ENCODE measurements at places on chromosomes 3 and 15.
A peak's percentile ranks its signal among the peaks of the same experiment; 100 is the strongest.

DNA sequence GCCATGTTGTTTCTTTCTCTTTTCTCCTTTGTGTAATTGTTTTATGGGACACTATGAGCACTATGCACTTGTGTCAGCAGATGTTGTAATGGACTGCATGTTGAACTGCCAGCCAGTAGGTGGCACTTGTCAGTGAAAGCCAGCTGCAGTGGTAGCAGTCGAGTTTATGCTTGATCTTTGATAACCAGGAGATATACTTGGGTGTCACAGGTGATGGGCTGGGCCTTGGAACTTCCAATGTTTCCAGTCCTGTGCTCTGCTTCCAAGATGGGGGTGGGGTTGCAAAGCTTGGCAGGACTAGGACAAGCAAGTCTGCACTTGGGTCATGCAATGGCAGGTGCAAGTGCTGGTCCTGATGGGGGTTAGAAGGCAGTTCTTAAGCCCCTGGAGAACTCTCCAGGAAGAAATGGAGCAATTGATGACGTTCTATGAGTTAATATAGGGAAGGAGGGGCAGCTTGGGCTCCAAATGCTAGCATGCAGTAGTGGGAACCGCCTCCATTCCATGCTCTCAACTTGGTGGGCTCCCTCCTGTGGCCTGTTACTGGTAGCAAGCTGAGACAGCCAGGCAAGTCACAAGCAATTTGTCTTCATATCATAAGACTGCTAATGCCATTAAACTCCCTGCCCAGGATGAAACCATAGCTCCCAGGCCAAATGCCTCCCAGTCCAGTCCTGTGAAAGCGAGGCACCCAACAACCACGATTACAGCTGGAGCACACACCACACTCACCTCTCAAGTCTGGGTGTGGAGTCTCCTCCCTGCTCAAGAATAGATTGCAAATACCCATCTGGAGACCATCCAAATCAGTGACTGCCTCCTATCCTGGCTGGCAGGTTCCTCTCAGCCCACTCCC lies 287.2 kb downstream of the CGGBP1 start:
- DNase-seq, result peak; percentile 39

DNA sequence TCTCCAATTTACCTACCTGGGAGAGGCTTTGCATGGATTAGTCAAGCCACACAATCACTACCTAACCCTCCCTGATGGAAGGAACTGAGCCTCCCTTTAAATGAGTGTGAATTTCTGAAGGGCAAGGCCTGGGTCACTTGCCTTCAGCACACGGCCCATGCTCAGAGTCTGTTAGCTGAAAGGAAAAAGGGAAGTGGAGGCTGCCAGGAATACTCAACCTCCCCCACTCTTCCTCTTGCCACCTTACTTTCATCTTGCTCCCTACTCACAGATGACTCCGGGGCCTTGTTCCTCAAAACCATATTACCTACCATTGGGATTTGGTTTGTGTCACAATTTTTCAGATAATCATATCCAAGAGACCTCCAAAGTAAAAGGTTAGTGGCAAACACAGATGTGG lies 220.0 kb downstream of the ABHD5 start:
- DNase-seq, result no peak

GRCh38 chr3:72414481-72415016 lies 433.7 kb downstream of the SHQ1 start:
- no peak for DNase-seq

DNA sequence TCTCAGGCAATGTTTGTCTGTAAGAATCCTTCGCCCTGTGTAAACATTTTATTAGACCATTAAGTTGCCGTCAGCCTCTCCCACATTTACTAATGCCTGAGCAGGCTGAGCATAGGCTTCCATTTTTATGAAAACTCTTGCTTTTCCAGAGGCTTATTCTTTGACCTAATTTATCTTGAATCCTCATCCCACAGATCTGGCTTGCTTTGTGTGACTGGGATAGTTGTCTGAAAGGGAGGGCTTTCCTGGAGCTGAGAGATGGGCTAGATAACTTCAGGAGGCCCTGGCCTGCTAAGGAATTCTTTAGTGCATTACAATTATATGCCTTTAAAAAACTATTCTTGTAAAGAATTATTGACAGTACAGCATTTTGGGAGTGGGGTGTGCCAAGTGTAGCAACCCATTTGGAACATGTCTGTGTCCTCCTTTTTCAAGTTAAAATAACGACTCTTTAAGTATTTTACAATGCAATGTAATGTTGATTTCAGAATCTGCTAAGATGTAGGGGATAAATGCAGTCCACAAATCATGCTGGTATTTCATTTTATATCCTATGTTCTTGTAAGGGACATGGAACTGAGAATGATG lies 52.4 kb downstream of the EEFSEC start:
- no peak for DNase-seq

DNA sequence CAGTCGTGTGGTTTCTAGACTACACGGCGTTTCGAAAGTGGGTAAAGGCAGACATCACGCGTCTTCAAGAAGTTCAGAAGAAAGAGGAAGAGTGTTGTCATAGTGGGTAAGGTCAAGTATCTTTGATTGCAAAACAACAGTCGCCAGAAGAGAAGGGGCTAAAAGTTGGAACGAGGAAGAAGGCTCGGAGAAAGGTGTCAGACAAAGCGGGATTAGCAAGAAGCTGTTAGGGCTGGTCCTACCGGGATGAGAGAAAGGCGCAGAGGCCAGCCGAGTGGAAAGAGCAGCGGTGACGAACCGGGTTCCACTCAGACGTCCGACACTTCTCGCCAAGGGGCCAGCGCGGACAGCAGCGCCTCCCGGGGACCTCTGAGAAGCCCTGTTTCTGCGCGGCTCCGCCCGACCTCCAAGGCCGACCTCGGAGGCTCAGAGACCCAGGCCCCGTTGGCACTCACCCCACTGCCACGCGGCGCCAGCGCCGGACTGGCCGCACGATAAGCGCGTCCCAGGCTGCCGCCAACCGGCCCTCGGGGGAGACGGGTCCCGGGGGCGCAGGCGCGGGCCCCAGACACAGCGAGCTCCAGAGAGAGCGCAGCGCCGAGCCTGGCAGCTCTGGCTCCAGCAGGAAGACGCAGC lies 436 bp downstream of the ADPGK start:
- no peak for DNase-seq

- no peak for DNase-seq
Observed at GRCh38 chr3:179000144-179000543, 71.5 kb downstream of the ZMAT3 start.

DNA sequence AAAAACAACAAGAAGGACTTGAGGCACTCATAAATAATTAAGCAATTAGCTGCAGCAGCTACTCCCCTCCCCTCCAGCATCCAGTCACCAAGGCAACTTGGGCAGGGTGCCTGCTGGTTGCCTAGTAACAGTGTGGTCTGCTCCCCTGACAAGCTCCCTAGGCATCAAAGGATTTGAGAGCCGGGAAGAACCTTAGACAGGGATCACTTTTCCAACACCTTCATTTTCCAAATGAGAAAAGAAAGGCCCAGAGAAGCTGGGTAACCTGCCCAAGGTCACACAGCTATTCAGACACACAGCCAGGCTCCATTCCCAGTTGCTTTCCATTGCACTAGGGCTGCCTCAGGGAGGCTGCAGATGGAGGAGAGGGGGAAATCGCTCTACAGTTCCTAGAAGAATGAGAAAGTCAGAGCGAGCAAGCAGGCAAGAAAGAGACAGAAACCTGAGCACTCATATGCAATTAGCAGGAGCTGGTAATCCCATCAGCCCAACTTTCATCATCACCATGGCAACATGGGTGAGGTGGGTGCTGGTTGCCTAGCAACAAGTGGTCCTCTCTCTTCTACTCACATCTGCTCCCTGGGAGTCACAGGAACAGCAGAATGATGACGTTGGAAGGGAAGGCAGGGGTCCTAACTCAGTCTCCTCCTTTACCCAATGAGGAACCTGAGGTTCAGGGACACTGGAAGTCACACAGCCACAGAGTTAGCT lies 3.6 kb upstream of the EIF4E3 start:
- DNase-seq, result no peak

DNA sequence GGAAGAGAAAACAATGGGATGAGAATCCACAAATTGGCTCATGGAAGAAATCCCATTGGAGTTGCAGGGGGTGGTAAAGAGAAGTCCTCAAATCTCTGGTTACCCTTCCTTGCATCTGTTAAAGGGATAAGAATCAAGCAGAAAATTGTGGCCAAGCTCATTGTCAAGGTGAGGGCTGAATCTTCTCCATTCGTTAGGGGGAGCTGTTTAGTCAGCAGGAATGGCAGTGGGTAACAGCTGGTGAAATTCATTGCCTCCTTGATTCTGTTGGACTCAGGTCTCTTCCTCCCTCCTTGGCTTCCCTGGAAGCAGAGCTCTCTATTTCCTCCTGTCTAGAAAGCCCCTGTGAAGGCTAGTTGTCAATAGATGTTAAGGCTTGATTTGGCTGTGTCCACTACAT lies 343.1 kb upstream of the SEMA6D start:
- DNase-seq, result no peak

GRCh38 chr3:36401056-36401455 lies 20.8 kb downstream of the STAC start:
- DNase-seq, result no peak

Measured in activated T-cell treated with anti-CD3 and anti-CD28 coated beads, Interleukin-2, amount 50 U/mL, for 24 hours (primary cell).